ENCODE measurements at places on chromosomes 13 and 19.

- no peak for DNase-seq
Measured at GRCh38 chr13:66886264-66886663, 343.9 kb downstream of the PCDH9 start.

GRCh38 chr13:26996965-26997752 lies 174.5 kb downstream of the USP12 start:
- DNase-seq = no peak

GRCh38 chr13:29459813-29460355 lies 135.6 kb downstream of the SLC7A1 start:
- DNase-seq = no peak

DNA sequence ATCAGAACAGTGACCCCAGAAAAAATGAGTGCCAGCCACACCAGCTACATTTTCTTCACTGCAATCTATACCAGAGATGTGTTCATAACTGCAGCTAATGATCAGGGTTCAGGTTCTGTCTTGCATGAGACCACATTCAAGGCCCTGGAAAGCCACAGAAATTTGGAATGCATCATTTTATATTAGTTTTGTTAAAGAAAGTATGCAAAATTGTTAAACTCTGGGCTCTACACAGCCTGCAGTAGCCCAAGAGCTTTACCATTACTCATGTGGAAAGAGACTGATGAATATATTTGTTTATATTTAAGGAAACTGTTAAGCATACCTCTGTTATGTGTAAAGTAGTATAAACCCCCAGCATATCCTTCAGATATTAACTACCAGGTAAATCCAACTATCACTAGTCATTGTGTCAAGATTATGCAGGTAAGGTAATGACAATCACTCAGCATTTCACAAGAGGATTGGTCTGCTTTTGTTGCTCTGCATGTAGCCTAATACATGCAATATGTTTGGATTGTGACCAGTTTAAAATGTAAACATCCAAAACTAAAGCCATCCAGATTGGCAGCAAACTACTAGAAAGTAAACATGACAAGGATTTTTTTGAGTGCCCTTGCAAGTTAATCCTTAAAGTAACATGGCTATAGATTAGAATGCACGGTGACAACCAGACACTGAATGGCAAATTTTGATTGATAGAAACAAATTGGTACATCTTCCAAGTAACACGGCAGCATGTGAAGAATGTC lies 429.1 kb upstream of the ARGLU1 start:
- DNase-seq = no peak

DNA sequence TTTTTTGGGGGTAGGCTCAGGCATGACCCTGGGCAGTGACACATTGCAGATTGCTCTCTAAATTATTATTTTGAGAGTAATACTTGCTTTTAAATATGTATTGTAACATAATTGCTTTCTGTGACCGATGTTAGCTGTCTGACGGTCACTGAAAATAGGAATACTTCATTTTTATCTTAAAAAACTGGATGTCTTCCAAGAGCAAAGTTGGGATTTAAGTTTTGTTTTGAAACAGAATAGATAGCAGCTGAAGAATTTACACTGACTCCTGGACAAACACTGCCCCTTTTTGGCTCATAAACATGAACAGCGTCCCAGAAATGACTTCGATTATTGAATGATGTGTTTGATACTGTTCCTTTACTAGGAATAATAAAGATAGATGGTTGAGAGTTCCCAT lies 535.9 kb downstream of the GPC5 start:
- no peak for DNase-seq

- DNase-seq = no peak
Measured at GRCh38 chr13:30726192-30726591, 9.2 kb upstream of the ALOX5AP start.

DNA sequence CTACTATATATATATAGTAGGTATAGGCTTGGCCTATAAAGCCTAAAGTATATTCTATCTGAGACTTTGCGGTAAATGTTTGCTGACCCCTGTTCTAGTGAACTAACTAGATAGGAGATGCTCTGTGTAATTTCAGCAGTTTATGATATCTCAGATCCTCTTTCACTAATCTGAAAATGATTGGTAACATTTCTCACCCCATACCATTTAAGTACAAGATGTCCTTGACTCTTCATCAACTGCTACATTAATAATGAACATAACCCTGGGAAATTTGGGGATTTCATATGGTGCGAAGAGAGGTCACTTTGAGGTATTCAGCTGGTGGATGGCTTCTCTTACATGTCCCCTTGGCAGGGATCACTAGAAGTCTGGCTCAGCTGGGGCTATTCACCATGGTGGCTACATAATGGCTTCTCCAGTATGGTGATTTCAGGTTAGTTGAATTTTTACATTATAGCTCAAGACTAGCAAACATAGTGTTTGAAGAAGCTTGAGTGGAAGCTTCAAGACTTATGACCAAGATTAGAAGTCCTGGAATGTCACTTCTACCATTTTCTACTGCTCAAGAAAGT lies 103.6 kb upstream of the MYCBP2 start:
- no peak for DNase-seq

GRCh38 chr19:7879111-7879807 lies 5.1 kb upstream of the PRR36 start:
- DNase-seq = no peak

- DNase-seq = no peak
Measured at GRCh38 chr13:112732679-112733078, 42.8 kb downstream of the ATP11A start.
